ENCODE measurements at places on chromosomes 11 and 22.

GRCh38 chr11:105582497-105582896, 27.4 kb upstream of the GRIA4 start:
- no peak for DNase-seq

GRCh38 chr22:29011240-29012100, 50.2 kb downstream of the C22orf31 start:
- DNase-seq: no peak

DNA sequence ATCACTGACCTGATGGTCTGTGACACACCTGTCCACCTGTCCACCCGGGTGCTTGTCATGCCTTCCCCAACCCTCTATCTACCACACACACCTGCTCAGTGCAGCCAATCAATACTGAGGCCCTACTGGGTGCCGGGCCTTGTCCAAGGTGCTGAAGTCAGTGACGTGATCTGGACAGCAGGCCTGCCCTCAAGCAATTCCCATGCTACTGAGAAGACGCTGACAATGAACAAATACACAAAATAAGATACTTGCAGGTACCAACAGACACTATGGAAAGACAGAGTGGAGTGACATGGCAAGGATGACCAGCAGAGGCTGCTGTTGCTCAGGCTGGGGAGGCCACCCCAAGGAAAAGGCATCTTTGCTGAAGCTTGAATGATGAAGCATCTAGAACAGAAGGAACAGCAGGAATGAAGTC, 21.2 kb downstream of the PLAAT3 start:
- no peak for DNase-seq

DNA sequence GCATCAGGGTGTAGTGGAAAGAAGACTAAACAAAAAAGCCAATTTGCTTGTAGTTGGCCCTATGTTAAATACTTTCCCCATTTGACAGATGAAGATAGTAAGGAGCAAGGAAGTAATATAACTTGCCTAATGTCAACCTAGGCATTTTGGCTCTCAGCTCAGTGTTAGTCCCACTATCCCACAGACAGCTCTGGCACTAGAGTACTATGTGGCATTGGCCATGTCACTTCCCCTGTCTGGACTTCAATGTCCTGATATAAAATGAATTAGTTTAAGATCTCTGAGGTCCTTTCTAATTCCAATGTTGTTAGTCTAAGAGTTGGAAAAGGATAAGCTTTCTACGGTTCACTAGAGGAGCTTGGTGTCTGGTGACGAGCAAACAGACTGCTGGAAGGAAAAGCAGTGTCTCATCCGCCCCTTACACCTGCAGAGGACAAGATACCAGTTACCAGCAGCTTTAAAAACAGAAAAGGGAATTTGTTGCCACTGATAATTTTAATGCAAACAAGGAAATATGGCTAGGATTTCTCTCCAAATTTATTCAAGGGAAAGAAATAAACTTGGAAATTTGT, 92.5 kb downstream of the RELT start:
- no peak for DNase-seq

DNA sequence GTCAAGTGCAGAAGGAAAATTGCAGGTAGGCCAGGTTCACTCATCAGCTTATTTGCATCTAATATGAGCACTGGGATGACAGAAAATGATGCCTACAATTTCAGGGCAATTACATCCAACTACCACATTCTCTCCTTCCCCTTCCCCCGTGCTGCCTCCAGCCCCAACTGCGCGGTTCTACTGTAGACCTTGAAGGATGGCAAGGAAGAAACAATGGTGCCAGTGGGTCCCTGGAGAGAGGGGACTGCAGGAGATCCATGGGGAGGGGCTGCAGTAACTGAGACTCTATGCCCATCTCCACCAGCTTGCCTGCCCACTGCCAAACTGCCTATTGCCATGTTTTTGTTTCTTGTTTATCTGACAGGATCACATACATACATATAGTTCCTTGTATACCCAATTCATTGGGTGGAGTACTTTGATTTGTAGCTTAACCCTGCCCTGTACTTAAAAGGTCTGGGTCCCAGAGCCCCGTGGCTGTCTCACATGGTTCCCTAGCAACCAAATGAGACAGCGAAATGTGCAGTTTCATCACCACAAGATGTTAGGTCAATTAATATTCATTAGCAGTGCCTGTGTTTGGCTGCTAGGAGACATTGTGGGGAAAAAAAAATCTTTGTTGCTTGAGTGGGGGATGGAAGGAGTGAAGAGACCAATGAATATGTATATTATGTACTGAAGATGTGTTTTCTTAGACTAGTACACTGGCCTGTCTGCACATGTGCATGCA, 253.5 kb upstream of the PLET1 start:
- no peak for DNase-seq

Data from right lung (tissue), 10 donors.